Activated CD8-positive, alpha-beta memory T cell treated with anti-CD3 and anti-CD28 coated beads, Interleukin-2, amount 10 ng/mL, durations not matched to agents 7 days and 5 days (primary cell): ENCODE measurements at places on chromosomes 16 and 17.

GRCh38 chr16:68186877-68187276 lies 49.0 kb downstream of the ESRP2 start:
- H3K4me3 ChIP-seq: no peak overlapping the region
- no peaks in the 10 kb centered on the region for H3K4me1 ChIP-seq
- H3K36me3 ChIP-seq: peaks cover 59% of the 10 kb centered on the region
- H3K27ac ChIP-seq: no peak overlapping the region
- DNase-seq: no peak

DNA sequence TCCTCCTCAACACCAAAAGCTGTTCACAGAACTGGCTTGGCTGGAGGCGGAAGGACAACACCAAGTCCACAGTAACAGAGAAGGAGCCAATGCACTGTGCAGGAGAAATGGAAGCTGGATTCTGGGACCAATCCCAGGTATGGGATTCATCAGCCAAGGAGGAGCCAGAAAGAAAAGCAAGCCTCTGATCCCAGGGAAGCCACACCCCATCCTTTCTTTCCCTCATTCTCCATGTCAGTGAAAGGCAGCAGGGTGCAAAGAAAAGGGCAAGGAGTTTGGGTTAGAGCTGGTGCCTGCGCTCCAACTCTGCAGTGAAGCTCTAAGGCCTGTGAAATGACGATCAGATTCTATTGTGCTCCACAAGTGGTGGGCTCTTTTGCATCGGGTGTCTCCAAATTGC lies 11.0 kb downstream of the DCAKD start:
- no peak overlapping the region for H3K27ac ChIP-seq
- H3K4me3 ChIP-seq: no peak overlapping the region
- no peak for DNase-seq
- H3K27me3 ChIP-seq: no peaks in the 10 kb centered on the region
- H3K4me1 ChIP-seq: peaks cover 7% of the 10 kb centered on the region
- no peaks in the 10 kb centered on the region for H3K36me3 ChIP-seq

DNA sequence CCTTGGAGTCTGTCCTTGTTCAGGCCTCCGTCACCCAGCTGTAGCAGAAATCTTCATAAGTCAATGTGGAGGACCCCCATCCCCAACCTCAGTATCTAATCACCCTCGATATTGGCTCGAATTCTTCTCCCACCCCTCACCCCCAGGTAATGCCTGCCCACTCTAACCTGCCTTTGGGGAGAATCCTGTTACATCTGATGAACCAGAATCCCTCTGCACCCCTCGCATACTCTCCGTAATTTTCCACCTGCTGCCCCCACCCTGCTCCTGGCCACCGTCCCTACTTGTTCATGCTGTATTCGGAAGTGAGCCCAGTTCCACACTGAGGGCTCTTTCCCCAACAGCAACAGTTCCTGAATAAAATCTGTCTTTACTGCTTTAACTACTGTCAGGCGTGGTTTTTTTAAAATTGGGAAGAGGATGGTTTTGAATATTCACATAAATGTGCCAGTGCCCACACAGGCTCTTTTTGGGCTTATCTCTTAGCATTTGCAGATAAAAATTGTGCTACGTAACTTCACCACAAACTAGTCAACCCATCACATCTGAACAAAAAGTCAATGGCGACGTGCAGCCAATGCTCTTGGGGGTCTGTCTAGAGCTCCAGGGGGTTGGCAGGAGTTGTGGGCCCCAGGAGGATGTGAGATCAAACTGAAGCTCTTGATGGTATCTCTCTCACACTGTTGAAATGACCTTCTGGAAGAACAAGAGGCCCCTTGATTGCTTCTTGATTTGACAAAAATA lies 73.7 kb downstream of the NETO2 start:
- DNase-seq: peak; percentile 25
- no peak overlapping the region for H3K4me3 ChIP-seq
- peaks cover 6% of the 10 kb centered on the region for H3K36me3 ChIP-seq
- peaks cover 4% of the 10 kb centered on the region for H3K27me3 ChIP-seq
- H3K27ac ChIP-seq: no peak overlapping the region

GRCh38 chr17:14144508-14144907 lies 75.2 kb downstream of the COX10 start:
- H3K36me3 ChIP-seq: peaks cover 19% of the 10 kb centered on the region
- no peaks in the 10 kb centered on the region for H3K4me1 ChIP-seq
- no peak for DNase-seq
- no peak overlapping the region for H3K4me3 ChIP-seq

DNA sequence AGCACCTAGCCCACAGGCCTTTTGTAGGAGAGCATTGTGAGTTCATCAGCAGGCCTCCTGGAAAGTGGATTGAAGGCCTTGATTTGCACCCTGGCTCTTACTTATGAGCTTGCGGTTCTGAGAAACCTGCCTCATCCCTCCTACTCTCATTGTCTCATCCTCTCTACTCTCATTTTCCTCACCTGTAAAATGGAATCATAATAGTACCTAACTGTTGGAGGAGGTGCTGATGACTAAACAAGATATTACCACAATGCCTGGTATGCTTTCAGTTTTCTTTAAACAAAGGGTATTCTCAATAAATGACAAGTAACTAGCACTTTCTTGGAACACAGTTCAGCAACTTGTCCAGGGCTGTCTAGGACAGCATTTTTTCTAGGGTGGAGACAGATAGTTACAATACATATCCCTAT lies 243.1 kb upstream of the MAF start:
- peak overlapping the region; percentile 42 for H3K27ac ChIP-seq
- peaks cover 2% of the 10 kb centered on the region for H3K27me3 ChIP-seq
- DNase-seq: no peak
- H3K4me1 ChIP-seq: peaks cover 32% of the 10 kb centered on the region
- peaks cover 13% of the 10 kb centered on the region for H3K36me3 ChIP-seq

DNA sequence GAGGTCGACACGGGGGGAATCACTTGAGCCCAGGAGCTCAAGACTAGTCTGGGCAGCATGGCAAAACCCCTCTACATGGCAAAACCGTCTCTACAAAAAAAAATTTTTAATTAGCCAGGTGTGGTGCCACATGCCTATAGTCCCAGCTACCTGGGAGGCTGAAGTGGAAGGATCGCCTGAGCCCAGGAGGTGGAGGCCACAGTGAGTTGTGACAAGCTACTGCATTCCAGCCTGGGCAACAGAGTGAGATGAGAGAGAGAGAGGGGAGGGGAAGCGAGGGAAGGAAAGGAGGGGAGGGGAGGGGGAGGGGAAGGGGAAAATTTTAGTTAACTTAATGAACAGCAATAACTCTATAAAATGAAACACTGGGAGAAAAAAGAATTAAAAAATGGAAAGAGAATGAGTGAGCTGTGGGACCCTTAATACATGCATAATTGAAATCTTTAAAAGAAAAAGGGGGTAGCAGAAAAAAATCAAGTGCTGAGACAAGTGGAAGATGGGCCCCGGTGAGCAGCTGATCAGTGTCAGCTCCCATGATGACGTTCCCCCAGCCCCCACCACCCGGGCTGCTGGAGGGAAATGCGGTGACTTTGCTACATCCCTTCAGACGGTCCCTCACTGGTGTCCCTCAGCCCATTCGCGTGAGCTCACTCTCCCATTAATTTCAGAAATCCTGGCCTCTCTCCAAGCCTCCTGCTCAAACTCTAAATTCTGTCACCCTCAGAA lies 2.7 kb downstream of the ASGR2 start:
- no peaks in the 10 kb centered on the region for H3K36me3 ChIP-seq
- DNase-seq: no peak
- H3K4me1 ChIP-seq: peaks cover 15% of the 10 kb centered on the region
- H3K27me3 ChIP-seq: no peaks in the 10 kb centered on the region
- H3K27ac ChIP-seq: no peak overlapping the region

GRCh38 chr16:27759967-27760788 lies 210.2 kb downstream of the KATNIP start:
- peaks cover 3% of the 10 kb centered on the region for H3K36me3 ChIP-seq
- DNase-seq: no peak
- no peak overlapping the region for H3K27ac ChIP-seq

DNA sequence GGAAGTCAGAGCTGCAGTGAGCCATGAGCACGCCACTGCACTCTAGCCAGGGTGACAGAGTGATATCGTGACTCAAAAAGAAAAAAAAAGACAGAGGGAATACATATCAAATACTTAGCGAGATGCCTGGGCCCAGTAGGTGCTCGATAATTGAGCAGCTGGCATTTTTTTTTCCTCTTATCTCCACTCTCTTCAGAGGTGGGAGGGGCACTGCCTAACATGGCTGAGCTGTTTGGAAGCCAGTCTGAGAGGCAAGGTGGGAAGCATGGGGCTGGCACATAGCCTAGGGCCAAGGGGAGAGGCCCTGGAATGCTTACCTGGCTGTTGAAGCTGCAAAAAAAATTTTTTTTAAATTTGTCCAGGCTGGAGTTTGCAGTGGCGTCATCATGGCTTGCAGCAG lies 38.4 kb downstream of the HIC1 start:
- peaks cover 50% of the 10 kb centered on the region for H3K4me1 ChIP-seq
- H3K27ac ChIP-seq: peak overlapping the region; percentile 21
- H3K36me3 ChIP-seq: peaks cover 8% of the 10 kb centered on the region
- no peak overlapping the region for H3K4me3 ChIP-seq
- no peaks in the 10 kb centered on the region for H3K27me3 ChIP-seq

DNA sequence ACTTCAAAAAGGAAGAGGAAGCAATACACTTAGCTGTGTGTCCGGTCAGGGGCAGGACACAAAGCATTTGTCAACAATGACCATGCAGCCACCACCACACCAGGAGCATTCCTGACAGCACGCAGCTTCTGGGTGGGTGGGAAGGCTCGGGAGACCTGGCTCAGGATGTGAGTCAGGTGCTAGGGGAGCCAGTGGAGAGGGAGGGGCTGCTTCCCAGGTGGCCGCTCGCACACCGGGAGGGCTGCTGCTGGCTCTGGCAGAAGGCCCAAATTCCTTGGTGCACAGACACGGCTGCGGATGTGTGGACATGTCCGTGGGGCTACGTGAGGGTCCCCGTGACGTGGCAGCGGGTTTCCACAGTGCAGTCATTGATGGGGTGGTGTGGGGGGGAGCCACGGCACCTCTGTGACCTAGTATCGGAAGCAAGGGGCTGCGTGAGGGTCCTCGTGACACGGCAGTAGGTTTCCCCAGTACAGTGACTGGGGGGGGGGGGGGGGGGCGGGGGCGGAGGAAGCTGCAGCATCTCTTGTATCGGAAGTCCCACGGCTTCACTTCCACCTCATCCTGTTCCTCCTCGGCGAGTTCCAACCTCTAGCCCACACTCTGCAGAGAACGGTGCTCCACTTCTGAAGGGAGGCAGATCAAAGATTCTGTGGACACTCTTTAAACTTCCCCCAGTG lies 112.8 kb downstream of the ZNF778 start:
- peak overlapping the region; percentile 84 for H3K27ac ChIP-seq
- H3K36me3 ChIP-seq: peaks cover 18% of the 10 kb centered on the region
- peak; percentile 60 for DNase-seq
- peaks cover 84% of the 10 kb centered on the region for H3K4me1 ChIP-seq
- peak overlapping the region; percentile 63 for H3K4me3 ChIP-seq
- no peaks in the 10 kb centered on the region for H3K27me3 ChIP-seq

GRCh38 chr17:66661411-66662256 lies 173.3 kb upstream of the CACNG5 start:
- peak overlapping the region; percentile 22 for H3K27ac ChIP-seq
- H3K36me3 ChIP-seq: peaks cover 29% of the 10 kb centered on the region
- H3K4me3 ChIP-seq: no peak overlapping the region
- no peak for DNase-seq

DNA sequence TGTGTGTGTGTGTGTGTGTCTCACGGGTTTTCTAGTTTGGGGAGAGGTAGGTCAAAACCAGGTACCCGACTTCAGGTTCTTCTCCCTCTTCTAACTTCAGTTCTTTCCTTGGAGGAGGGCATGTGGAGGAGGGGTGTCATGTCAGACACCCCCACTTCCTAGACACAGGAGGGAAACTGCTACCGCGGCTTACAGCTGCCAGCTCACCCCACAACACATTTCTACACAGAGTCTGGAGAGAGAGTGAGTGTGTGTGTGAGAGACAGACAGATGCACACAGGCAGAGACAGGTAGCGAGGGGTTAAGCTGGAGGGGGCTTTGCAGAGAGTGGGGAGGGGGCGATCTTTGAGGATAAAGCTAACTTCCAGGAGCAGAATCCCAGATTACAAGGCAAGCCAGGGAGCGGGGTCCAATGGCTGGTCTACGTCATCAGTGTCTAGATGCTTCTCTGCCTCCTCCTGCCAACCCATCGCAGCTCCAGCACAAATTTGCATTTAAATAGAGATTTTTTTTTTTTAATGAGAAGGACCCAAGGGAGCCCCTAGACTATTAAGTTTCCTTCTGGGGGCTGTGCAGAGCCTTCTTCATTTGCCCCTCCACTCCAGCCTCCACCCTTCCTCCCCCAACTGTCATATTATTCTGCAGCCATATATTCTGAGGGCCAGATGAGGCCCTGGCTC lies 48.9 kb downstream of the MRM1 start:
- no peaks in the 10 kb centered on the region for H3K4me1 ChIP-seq
- H3K36me3 ChIP-seq: no peaks in the 10 kb centered on the region
- peaks cover 41% of the 10 kb centered on the region for H3K27me3 ChIP-seq
- H3K4me3 ChIP-seq: no peak overlapping the region

GRCh38 chr17:53909802-53910201 lies 87.1 kb downstream of the KIF2B start:
- H3K4me3 ChIP-seq: no peak overlapping the region
- peaks cover 1% of the 10 kb centered on the region for H3K36me3 ChIP-seq
- no peaks in the 10 kb centered on the region for H3K27me3 ChIP-seq
- H3K27ac ChIP-seq: no peak overlapping the region

DNA sequence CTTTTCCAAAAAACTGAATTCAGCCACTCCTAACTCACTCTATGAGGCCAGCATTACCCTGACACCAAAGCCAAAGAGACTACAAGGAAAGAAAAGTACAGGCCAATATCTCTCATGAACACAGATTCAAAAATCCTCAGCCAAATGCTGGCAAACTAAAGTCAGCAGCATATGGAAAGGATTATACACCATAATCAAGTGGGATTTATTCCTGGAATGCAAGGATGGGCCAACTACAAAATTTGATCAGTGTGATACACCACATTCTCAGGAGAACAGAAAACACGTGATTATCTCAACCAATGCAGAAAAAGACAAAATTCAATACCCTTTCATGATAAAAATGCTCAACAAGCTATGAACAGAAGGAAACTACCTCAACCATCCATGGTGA lies 7.7 kb upstream of the AATK start:
- DNase-seq: no peak
- peaks cover 8% of the 10 kb centered on the region for H3K27me3 ChIP-seq
- no peaks in the 10 kb centered on the region for H3K4me1 ChIP-seq
- no peaks in the 10 kb centered on the region for H3K36me3 ChIP-seq
- no peak overlapping the region for H3K4me3 ChIP-seq

DNA sequence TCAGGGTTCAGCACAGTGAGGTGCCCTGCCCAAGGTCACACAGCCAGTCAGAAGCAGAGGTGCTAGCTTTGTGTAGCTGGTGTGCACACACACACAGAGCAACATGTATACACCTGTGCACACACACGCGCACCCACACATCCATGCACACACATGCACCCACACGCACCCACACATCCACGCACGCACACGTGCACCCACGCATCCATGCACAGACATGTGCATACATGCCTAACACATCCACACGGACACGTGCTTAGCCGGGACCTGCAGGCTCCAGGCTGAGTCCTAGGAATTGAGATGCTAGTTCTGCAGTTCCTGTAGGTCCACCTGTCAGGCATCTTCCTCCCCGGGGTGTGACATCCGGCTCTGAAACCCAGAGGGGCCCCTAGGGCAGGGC lies 13.0 kb upstream of the DPEP1 start:
- no peaks in the 10 kb centered on the region for H3K36me3 ChIP-seq
- H3K4me3 ChIP-seq: no peak overlapping the region
- H3K4me1 ChIP-seq: peaks cover 14% of the 10 kb centered on the region
- H3K27ac ChIP-seq: no peak overlapping the region
- no peak for DNase-seq
